ENCODE measurements at places on chromosomes 13 and 19.
A peak's percentile ranks its signal among the peaks of the same experiment; 100 is the strongest.

DNA sequence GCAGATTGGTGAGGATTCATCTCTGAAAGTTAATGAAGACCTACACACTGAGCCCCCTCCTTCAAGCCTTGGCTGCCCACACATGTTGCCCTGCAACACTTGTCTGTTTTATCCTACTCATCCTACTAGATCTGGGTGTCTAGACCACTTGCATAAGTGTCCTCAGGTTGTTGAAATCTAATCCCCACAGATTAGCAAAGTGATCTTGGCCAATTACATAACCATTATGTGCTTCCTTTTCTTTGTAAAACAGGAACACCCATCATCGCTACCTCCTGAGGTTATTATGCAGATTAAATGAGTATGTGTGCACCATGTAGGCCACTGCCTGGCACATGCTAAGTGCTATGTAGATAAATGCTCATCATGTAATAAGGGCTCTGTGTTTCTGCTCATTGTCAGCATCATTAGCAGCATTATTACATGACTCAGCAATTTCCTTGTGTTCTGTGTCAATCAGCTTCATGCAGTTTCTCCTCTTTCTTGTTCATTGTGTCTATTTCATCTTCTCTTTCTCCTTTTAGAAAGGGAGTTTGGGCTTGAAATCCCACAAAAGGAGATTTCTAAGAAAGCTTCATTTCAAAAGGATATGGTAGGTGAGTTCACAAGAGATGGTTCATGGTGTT lies 15.1 kb downstream of the ZNF175 start:
- no peak for DNase-seq

- DNase-seq, result no peak
These were observed 5.2 kb downstream of the ITPKC start for GRCh38 chr19:40721936-40722661.

DNA sequence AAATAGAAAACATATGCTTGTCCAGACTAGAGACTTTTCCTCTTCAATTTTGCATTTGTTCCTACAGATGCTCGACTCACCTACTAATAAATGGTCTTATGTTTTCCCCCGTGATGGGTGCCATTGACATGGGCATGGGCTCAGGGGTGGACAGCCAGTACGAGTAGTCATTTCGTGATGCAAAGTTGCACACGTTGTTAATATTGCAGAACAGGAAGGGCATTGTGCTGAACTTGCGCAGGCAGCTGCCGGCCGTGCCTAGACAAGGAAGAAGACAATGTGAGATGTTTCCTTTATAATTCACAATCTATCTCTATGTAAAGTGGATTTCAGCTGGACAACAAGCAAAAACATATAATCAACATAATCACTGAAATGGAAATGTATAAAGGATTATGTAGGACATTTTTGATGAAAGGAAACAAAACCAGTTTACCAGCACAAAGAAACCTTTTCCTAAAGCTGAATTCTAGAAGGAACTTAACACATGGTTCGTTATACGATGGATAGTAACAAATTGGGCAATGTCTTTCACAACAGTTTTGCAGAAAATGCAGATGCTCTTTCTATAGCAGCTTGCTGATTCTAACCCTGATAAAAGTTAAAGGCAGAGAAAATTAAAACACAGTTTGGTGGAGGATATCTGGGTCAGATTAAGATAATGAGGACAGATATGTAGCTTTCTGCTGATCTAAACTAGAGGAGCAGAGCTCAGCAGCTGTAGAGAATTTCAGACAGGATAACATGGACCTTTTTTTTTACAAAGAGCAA lies 145.7 kb downstream of the COL4A1 start:
- no peak for DNase-seq

DNA sequence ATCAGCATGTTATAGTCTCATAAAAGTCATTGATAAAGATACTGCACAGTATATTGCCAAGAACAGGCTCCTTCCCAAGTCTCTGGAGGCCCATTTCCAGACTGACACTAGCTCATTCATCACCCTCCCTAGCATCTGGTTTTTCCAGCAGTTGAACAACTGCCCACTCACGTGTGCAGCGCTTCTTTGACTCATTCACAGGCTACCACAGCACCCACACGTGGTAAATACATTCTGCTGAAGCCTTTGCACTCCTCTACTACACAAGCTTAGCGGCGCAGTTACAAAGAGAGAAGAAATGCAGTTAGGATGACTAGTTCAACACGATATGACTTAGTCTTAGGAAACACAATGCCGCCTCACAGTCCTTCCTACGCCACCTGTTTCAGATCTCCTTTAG lies 87.7 kb downstream of the DOCK9 start:
- peak; percentile 25 for DNase-seq

DNA sequence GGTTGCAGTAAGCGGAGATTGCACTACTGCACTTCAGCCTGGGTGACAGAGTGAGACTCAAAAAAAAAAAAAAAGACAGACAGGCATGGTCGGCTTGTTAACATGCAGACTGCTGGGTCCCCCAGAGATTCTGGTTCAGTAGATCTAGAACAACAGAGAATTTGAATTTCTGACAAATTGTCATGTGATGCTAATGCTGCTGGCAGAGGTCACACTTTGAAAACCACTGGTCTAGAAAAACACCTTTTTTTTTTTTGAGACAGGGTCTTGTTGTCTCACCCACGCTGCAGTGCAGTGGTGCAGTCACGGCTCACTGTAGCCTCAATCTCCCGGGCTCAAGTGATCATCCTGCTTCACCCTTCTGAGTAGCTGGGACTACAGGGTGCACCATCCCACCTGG lies 7.7 kb upstream of the LRFN3 start:
- DNase-seq, result no peak

GRCh38 chr13:39095500-39095899 lies 57.2 kb downstream of the NHLRC3 start:
- no peak for DNase-seq

GRCh38 chr19:43367822-43368221 lies 14.3 kb downstream of the CD177 start:
- no peak for DNase-seq

DNA sequence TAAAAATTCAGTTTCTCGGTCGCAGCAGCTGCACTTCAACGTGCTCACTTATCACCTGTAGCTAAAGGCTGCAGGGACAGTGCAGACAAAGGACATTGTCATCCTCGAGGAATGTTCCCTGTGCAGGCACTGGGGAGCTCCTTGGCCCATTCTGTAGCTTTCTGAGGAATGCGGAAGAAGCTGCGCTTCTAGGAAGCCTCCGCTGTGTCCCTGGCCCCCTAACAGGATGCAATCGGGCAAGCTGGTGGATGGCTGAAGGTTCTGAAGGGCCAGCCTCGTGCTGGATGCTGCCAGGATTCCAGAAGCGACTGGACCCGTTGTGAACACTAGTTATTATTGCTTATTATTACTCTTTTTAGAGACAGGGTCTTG lies 8.1 kb downstream of the ANO8 start:
- DNase-seq, result no peak

DNA sequence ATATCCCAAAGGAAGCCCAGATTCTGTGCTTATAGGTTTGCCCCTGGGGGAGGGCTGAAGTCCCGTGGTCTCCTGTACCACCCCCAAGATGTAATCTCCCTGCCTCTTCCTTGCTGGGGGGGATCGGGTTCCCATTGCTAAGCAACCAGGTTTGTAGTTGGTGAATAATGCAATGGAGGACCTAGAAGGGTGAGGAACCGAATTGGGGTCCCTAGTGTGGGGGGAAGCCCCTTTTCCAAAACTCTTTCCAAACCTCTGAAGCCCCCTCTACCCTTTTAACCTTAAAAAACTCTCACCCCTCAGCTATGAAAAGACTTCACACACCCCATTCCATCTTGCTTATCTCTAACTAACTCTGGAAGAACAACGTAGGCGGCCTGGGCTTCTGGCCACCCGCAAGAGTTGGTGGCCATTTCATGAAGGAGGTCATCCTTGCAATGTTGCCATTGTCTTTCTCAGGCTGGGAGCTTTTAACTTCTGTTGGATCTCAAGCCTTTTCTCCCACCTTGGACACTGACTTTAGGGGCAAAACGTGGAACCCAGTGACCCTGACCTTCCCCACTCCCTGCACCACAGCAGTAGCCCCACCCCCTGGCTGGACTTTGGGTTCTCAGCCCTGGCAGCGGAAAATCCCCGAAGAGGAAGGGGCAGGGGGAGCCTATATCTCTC lies 661 bp downstream of the PALM3 start:
- no peak for DNase-seq

DNA sequence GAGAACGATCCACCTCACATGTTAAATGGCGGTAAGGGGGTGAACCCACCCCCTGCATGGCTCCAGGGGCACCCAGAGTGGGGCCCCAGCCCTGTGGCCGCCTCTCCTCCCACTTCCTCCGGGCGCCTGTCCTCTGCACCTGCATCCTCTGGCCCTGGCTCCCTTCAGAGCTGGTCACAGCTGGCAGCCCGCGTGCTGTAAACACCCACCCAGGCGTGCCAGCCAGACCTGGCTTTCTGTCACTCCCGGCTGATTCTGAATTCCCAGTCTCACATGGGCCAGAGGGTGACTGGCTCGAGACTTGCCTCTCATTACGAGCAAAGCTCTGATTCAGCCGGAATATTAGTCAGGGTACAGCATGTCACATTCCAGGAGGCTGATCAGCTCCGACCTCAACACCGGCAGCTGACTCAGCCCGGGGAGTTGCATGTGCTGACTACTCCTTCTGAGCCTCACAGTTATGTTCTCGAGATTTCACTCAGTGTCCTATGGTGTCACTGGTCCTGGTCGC lies 75.1 kb downstream of the GNG7 start:
- peak; percentile 46 for DNase-seq

DNA sequence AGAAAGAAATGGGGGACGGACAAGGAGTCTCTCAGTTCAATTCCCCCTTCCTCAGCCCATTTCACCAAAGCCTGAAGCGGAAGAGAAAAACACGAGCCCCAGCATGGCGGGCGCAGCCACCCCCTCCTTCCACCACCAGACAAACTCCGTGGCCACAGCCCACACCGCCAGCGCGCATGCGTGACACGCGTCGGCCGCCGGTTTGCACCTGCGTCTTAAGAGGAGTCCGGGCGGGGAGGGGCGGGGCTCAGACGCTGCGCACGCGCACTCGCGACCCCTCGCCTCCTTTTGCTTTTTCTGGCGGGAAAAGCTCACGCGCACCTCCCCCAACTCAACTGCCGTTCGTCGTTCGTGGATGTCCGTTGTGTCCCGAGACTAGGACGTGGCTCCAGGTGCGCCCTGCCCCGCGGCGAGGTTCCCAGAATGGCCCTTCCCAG lies at the start of gene KASH5:
TSS of gene KASH5 (plus strand) at position 314 of the 437 bp plus-strand sequence. CDS start 2,635 bp downstream, outside the sequence.
- DNase-seq, result peak; percentile 92

GRCh38 chr13:58882516-58882915 lies 1251.0 kb downstream of the PCDH17 start:
- DNase-seq, result no peak

All from activated CD4-positive, alpha-beta memory T cell treated with anti-CD3 and anti-CD28 coated beads, Interleukin-2, amount 10 ng/mL, durations not matched to agents 7 days and 5 days (primary cell).